ENCODE measurements at places on chromosomes 5 and 9.

DNA sequence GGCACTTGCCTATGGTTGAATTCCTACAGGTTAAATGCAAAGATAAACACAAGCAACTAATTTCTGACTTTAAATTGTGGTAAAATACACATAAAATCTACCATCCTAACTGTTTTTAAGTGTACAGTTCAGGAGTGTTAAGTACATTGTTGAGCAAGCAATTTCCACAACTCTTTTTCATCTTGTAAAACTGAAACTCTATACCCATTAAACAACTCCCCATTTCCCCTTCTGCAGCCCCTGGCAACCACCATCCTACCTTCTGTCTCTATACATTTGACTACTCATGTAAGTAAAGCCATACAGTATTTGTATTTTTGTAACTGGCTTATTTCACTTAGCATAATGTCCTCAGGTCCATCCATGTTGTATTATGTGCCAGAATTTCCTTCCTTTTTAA is 38.5 kb upstream of the STX17 start:
- DNase-seq: no peak

DNA sequence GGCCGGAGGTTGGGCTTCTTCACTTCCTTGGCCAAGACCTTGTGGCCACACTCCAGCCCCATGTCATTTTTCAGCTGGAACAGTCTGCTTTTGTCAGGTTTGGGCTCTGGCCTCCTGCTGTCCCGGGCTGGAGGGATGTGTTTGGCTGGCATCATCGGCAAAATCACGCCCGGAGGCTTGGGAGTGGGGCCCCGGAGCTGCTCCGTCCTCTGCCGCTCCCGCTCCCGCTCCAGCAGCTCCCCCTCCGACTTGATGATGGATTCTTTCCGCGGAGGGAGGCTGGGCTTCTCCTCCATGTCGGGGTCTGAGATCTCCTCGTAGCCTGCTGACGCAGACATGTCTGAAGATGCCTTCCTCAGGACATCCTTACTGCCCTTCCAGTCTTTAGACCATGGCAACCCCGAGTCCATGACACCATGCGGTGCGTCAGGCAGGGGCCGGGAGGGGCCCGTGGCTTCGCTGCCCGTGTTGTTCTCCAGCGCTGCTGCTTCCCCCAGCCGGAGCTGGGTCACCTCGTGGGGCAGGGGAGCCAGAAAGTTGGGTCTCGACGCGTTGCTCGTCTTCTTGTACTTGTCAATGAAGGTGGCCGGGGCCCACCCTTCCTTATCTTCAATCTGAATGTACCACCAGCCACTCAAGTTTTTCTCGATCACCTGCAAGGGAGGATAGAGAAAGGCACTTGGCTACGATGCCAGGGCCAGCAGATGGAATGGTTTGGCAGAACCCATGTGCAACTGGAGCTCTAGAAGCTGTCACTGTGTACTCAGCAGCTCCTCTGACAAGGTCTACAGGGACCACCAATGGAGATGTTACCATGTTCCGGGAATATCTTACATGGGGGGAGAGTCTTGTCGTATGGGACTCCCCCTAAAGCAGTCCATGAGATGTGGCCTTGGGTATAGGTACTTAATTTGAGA is 56.0 kb upstream of the UBTD2 start:
- DNase-seq: no peak

GRCh38 chr5:171841984-171842776 is 56.6 kb downstream of the SMIM23 start:
- DNase-seq: no peak

- DNase-seq: no peak
Observed at GRCh38 chr9:132881826-132882225, 3.1 kb downstream of the SPACA9 start.

DNA sequence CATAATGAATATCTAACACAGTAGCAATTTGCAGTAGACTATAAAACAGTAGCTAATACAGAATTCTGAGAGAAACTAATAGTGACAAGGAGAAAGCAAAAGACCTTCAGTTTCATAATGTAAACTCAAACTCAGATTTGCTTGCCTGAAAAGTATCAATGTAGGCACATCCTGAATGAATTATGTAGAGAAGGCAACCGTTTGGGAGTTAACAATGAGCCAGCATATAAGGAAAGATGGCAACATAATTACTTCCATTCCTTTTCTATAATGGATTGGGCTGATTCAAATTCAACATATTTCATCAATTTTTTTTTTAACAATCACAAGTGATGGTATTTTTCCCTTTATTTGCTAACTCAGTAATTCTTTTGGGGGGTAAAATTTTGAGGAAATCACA is 261.6 kb downstream of the SEMA5A start:
- no peak for DNase-seq

- no peak for DNase-seq
Observed at GRCh38 chr9:77475641-77476473, 172.3 kb downstream of the GNA14 start.

GRCh38 chr9:24096756-24097155 is 270.7 kb upstream of the ELAVL2 start:
- DNase-seq: no peak
